Right atrium auricular region (tissue), 2 donors: ENCODE measurements at places on chromosomes 6 and 20. TPM values are rescaled to one million over a fixed set of nuclear protein-coding genes. Genes with fewer than 3 reads are reported as not detected.
A peak's percentile ranks its signal among the peaks of the same experiment; 100 is the strongest.

C6orf58 gene
- total RNA-seq = not detected

DNA sequence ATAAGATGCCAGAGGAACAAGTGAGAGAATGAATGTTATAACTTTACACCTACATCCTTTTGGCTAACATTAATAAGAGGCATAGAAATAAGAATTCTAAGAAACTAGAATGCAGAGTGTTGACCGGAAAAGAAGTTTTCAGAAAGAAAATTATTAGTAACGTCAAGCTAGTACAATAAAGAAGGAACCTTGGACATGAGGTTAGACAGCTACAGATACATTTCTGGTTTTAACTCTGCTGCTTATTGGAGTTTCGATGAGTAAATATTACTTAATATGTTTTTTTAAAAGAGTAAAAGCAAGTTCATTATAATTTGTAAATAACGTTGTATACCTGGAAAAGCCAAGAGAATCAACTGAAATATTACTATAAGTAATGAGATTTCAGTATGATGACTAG, 22.7 kb downstream of the TAB2 start:
- no peaks in the 10 kb centered on the region for H3K27me3 ChIP-seq
- no peaks in the 10 kb centered on the region for H3K36me3 ChIP-seq
- H3K4me3 ChIP-seq = no peak overlapping the region
- no peak overlapping the region for H3K27ac ChIP-seq
- H3K4me1 ChIP-seq = peaks cover 52% of the 10 kb centered on the region

DNA sequence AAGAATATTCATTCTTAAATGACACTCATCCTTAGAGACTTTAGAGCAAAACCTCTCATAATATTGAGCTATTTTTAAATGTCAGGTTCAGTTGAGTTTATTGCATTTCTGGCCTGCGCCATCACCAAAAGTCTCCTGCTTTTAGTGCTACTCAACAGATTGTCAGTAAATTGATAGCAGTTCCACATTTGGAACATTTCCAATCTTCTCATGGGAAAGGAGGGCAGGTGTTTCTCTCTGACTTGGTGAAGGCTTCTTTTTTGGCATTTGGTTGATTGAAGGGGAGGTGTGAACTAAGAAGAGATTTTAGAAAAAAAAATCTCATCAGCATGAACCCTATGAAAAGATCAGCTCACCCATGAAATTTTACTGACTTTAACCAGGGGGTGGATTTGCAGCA, 125.9 kb upstream of the INSM1 start:
- no peaks in the 10 kb centered on the region for H3K27me3 ChIP-seq
- H3K4me1 ChIP-seq = no peaks in the 10 kb centered on the region
- no peak overlapping the region for H3K4me3 ChIP-seq
- no peak overlapping the region for H3K27ac ChIP-seq
- H3K36me3 ChIP-seq = no peaks in the 10 kb centered on the region

COL10A1 gene
- total RNA-seq = not detected

DNA sequence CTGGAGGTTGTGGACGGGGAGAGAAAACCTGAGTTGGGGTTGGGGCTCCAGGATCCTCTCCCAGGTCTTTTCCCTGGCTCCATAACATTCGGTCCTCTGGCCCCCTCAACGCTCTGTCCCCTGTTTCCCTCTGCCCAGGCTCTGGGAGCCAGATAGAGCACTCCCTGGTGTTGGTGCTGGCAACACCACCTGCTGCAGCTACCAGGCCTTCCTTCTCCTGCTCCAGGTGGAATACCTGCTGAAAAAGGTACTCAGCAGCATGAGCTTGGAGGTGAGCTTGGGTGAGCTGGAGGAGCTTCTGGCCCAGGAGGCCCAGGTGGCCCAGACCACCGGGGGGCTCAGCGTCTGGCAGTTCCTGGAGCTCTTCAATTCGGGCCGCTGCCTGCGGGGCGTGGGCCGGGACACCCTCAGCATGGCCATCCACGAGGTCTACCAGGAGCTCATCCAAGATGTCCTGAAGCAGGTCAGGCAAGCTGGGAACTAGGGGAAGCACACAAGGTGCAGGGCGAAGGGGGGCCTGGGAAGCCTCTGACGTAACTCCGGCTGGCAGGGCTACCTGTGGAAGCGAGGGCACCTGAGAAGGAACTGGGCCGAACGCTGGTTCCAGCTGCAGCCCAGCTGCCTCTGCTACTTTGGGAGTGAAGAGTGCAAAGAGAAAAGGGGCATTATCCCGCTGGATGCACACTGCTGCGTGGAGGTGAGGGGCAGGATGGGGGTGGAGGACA, 14.6 kb downstream of the DEF6 start:
- H3K36me3 ChIP-seq = no peaks in the 10 kb centered on the region
- no peaks in the 10 kb centered on the region for H3K27me3 ChIP-seq
- no peak overlapping the region for H3K27ac ChIP-seq
- H3K4me1 ChIP-seq = peaks cover 15% of the 10 kb centered on the region

GRCh38 chr6:31203345-31203979, 33.0 kb upstream of the POU5F1 start:
- H3K4me3 ChIP-seq = peak overlapping the region; percentile 42
- no peak for DNase-seq
- H3K4me1 ChIP-seq = no peaks in the 10 kb centered on the region
- no peaks in the 10 kb centered on the region for H3K36me3 ChIP-seq

PNISR gene
- 25.0 TPM for total RNA-seq

DNA sequence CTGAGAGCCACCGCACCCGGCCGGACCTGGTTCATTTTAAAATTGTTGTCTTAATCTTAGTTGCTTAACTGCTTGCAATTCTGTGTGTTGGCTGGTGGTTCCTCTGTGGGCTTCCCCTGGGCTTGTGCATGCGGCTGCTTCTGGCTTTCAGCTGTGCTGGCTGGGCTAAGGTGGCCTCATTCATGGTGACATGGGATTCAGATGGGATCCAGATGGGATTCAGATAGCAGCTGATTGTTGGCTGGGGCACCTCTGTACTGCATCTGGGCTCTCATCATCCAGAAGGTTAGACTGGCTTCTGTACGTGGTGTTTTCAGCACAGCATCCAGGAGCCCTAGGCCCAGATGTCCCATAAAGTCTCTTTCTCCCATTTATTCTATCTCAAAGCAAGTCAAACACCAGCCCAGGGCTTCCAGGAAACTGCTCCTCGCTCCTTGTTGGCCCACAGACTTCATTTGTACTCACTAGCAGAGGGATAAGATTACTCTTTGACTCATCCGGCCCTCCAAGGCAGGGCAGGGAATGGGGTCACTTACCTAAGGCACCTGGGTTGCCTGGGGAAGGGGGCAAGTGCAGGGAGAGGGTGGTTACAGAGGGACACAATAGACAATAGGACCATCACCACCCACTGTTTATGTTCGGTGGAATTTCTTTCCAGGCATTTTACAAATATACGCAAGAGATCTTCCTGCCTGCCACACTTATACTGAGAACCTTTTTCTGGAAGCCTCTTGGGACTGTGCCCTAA, 10.2 kb upstream of the PEDS1 start:
- H3K4me1 ChIP-seq = peaks cover 18% of the 10 kb centered on the region
- H3K36me3 ChIP-seq = no peaks in the 10 kb centered on the region
- peak overlapping the region; percentile 66 for H3K27ac ChIP-seq
- DNase-seq = peak; percentile 65
- no peak overlapping the region for H3K4me3 ChIP-seq

DNA sequence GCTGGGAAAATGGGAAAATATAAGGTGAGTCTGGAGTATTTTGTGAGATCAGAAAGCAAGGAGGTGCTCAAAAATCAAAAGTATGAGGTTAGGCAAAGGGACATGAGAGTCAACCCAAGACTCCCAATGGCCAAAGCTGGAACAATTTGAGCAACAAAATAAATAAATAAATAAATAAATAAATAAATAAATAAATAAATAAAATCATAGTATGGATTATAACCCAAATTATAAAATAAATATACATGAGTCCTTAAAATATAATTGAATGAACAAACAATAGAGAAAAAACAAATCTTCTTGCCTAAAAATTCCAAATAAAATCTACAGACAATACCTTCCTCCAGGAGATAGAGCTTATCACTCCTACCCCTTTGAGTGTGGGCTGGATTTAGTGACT, 69.5 kb downstream of the UBE3D start:
- H3K4me1 ChIP-seq = no peaks in the 10 kb centered on the region
- H3K36me3 ChIP-seq = no peaks in the 10 kb centered on the region
- no peaks in the 10 kb centered on the region for H3K27me3 ChIP-seq

ZNF343 gene
- 5.1 TPM for total RNA-seq

DNA sequence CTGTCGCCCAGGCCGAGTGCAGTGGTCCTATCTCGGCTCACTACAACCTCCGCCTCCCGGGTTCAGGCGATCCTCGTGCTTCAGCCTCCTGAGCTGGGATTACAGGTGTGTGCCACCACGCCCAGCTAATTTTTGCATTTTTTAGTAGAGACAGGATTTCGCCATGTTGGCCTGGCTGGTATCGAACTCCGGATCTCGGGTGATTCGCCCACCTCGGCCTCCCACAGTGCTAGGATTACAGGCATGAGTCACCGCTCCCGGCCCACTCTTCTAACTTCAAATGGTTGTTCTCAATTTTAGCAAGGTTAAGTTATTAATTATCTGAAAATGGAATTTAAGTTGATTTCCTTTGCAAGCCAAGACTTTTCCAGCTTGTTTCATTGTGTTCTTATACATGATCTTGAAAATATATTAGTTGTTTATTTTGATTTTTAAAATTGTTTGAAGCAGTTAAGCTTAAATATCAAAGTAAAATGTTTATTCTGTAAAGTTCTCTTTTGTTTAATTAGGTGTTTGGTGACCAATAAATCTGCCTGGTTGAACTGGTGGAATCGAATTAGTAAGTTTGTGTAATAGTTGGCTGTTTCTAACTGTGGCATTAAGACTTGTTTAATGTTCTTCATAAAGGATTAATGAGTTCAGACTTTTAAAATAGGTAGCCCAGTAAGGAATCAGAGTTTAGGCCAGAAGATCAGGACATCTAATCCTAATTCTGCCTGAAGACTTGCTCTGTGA, 2.3 kb downstream of the PM20D2 start:
- no peaks in the 10 kb centered on the region for H3K27me3 ChIP-seq
- no peaks in the 10 kb centered on the region for H3K4me1 ChIP-seq
- no peaks in the 10 kb centered on the region for H3K36me3 ChIP-seq
- DNase-seq = no peak
- H3K4me3 ChIP-seq = no peak overlapping the region

DNA sequence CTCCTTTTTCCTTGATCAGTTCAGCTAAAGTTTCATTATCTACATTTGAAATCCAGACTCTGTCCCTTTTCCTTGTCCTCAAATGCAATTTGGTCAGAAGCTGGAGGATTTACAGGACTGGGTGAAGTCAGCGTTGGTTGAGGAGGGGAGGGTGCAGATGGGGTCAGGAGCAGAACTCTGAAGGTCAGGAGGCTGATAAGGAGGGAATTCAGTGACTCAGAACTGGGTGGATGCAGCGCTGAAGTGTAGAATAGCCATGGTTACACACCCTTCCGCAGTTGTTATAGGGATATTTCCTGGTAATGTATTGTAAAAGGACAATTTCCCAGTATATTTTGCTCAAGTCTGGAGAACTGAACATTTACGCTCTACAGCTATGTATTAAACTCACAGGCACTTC, 133.1 kb upstream of the FOXA2 start:
- H3K36me3 ChIP-seq = no peaks in the 10 kb centered on the region
- H3K4me3 ChIP-seq = no peak overlapping the region
- peak overlapping the region; percentile 40 for H3K27ac ChIP-seq
- H3K27me3 ChIP-seq = no peaks in the 10 kb centered on the region
- peak; percentile 62 for DNase-seq

ZNF337 gene
- 6.2 TPM for total RNA-seq

DNA sequence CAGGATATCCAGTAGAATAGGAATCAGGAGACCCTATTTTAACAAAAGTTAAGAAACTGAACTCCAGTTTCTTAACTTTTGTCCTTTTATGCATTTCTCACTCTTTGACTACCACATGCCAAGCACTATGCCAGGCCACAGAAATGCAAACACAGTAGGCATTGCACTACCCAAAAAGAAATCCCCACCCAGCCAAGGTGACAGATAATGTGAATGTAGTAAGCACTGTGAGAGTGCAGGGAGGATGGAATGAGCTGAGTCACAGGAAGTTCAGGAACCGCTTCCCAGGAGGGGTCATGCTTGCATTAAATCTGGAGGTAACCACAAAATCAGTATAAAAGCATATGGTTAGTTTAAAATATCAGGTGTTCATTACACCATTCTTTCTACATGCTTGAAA, 20.1 kb upstream of the FAM83C start:
- H3K27ac ChIP-seq = no peak overlapping the region
- peaks cover 15% of the 10 kb centered on the region for H3K4me1 ChIP-seq
- no peaks in the 10 kb centered on the region for H3K27me3 ChIP-seq
- H3K4me3 ChIP-seq = no peak overlapping the region

DNA sequence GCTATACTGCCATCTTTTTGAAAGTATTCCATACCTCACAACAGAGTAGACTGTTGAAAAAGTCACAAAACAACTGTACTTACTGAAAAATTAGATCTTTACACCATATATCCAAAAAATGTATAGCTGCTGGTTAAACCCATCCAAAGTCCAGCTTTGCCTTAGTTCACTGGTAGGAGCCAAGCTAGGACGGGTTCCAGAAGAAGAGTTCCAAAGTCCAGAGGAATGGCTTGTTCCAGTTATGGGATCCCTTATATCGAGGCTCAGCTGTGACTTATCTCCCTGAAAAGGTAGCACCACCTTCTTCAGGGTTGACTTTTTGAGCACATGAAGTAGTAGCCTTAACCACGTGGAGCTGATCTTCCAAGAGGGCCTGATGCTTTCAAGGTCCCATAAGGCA, 236.3 kb upstream of the FLRT3 start:
- no peak for DNase-seq
- no peak overlapping the region for H3K27ac ChIP-seq
- no peaks in the 10 kb centered on the region for H3K36me3 ChIP-seq
- H3K27me3 ChIP-seq = no peaks in the 10 kb centered on the region
- H3K4me1 ChIP-seq = no peaks in the 10 kb centered on the region

GRCh38 chr20:16292226-16292880, 280.9 kb downstream of the KIF16B start:
- no peaks in the 10 kb centered on the region for H3K36me3 ChIP-seq
- no peak for DNase-seq
- H3K27me3 ChIP-seq = no peaks in the 10 kb centered on the region

- H3K27ac ChIP-seq = no peak overlapping the region
- H3K4me3 ChIP-seq = no peak overlapping the region
- H3K27me3 ChIP-seq = no peaks in the 10 kb centered on the region
- no peaks in the 10 kb centered on the region for H3K36me3 ChIP-seq
Measured at GRCh38 chr6:166105341-166106075, 62.1 kb downstream of the TBXT start.

FKBP1C gene
- not detected for total RNA-seq

DNA sequence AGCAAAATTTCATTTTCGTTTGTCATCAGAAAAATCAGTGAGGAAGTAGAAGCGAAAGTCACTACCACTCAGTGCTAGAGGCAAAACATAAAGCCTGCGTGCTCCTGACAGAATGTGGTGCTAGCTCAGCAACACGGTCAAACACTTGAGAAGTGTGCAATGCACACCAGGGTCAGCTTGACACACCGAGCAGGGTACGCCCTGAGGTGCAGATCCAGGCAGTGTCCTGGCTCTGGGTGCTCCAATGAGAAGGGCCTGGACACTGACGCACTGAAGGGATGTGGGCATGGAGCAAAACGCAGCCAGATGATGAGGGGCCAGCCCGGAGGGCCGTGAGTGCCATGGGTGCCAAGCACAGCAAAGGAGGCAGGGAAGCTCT, 5.9 kb downstream of the RNASET2 start:
- H3K36me3 ChIP-seq = peaks cover 13% of the 10 kb centered on the region
- DNase-seq = no peak
- H3K4me3 ChIP-seq = no peak overlapping the region
- no peaks in the 10 kb centered on the region for H3K4me1 ChIP-seq

- no peaks in the 10 kb centered on the region for H3K27me3 ChIP-seq
- H3K27ac ChIP-seq = peak overlapping the region; percentile 98
- no peak overlapping the region for H3K4me3 ChIP-seq
- no peaks in the 10 kb centered on the region for H3K36me3 ChIP-seq
- no peak for DNase-seq
- H3K4me1 ChIP-seq = peaks cover 39% of the 10 kb centered on the region
Measured at GRCh38 chr6:154512201-154512600, 1.7 kb upstream of the CNKSR3 start.

HDGFL1 gene
- not detected for total RNA-seq
